ENCODE measurements at places on chromosomes 7 and 10.

DNA sequence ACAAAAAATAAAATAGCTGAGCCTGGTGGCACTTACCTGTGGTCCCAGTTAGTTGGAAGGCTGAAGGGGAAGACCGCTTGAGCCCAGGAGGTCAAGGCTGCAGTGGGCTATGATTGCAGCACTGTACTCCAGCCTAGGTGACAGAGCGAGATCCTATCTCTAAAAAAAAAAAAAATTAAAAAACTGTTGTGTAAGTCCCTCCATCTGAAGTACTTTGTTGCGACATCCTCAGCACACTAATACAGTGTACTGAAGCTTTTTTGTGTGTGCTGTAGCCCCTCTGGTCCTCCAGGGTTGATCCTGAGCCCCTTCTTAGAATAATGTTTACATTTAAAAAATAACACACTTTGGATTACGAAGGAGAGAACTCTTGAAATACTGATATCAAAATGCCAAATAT lies 71.3 kb downstream of the PFKFB3 start:
- DNase-seq, result no peak

DNA sequence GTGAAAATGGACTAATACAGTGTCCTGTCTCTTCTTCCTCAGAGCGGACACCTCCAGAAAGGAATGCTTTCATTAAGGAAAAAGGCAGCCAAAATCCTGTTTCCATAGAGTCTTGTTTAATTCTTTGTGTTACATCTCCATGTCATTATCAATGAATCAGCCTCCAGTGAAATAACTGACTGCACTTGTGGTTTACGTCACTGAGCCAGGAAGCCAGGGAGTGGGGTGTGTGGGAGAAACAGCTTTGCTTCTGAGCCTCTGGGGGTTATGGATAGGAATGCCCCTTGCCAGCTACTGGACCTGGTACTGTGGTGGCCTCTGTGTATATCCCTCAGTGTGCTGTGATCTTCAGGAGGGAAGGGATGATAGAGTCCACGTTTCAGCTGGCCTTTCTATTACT lies 416.8 kb downstream of the GALNT17 start:
- DNase-seq, result no peak

- no peak for DNase-seq
Observed at GRCh38 chr7:18064242-18064838, 36.7 kb upstream of the PRPS1L1 start.

- no peak for DNase-seq
Observed at GRCh38 chr7:33888166-33888565, 17.2 kb upstream of the BMPER start.

All from stimulated activated CD4-positive, alpha-beta T cell treated with anti-CD3 and anti-CD28 coated beads, Interleukin-1b, Interleukin-23, amount 100 ng/mL, for 4 hours (primary cell).